ENCODE measurements at places on chromosomes 2 and 18.
A peak's percentile ranks its signal among the peaks of the same experiment; 100 is the strongest.

GRCh38 chr2:172931918-172932520 lies 143.6 kb upstream of the MAP3K20 start:
- peak; percentile 48 for DNase-seq

- no peak for DNase-seq
These were observed 127.0 kb downstream of the CELF4 start for GRCh38 chr18:37438417-37439180.

GRCh38 chr2:86372641-86373502 lies 35.4 kb upstream of the REEP1 start:
- DNase-seq: no peak

GRCh38 chr2:24342110-24342910 lies 18.0 kb downstream of the ITSN2 start:
- DNase-seq: no peak

DNA sequence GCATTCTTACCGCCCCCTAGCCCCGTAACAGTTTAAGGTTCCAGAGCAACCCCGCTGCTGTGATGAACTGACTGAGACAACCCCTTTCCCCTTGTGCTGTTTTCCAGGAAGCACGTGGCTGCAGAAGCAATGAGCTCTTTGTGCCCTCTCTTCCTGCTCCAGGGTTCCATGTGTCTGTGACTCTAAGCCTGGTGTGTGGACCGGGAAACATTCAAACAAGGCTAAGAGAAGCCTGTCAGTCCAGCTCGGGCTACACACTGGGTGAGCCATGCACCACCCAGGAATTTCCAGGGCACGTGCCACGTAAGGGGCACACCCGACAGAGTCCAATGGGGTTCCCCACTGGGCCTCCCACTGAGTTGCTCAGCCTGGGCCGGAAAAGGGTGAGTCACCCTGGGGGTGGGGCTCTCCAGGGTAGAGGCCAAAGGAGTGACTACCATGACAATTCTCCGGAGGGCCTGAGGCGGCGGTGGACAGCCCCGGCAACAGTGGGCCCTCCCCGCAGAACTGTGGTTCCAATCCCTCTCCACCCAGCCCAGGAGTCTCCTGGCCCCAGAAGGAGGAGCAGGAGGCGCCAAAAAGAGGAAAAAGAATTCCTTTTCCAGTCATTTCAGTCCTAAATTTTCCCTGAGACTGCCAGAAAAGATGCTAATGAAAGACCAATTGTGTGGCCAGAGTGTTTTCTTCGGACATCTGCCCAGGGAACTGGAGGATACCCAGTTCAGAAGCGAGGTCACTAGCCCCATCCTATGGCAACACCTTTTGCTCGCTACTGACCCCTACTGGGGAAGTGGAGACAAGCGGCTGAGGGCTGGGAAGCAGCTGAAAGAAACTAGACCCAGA lies 157.8 kb upstream of the SLC1A4 start:
- DNase-seq: peak; percentile 84

DNA sequence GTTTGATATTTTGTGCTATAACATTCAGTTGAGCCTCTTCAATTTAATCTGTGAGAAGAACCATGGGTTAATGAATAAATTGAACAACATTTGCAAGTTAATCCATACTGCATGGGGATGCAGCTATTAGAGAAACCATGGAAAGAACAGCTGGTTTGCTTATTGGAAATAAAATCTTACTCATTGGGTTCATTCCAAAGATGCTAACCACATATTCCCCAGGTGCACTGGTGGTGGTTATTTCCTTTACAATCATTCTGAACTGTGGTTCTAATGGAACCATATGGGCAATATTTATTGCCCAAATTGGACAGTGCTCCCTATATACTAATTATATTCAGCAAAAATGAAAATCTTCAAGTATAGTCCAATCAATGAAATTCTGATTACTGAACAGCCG lies 1200.4 kb upstream of the CDH2 start:
- DNase-seq: no peak

DNA sequence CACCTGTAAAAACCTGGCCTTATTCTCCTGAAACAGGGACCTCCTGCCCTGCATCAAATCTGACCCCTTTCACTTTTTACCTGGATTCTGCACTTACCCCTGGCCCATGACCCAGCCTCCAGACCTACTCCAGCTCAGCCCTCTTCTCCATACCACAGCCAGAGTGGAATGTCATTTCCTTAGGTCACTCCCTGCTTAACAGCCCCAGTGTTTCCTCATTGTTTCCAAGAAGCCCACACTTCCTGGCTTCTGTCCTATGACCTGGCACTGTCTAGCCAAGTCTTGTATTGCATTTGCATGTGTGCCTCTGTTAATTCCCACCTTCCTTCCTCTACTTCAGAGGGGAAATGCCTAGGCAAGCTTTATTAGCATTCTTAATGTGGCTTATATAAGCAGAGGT lies 51.4 kb upstream of the TRIB2 start:
- DNase-seq: no peak

DNA sequence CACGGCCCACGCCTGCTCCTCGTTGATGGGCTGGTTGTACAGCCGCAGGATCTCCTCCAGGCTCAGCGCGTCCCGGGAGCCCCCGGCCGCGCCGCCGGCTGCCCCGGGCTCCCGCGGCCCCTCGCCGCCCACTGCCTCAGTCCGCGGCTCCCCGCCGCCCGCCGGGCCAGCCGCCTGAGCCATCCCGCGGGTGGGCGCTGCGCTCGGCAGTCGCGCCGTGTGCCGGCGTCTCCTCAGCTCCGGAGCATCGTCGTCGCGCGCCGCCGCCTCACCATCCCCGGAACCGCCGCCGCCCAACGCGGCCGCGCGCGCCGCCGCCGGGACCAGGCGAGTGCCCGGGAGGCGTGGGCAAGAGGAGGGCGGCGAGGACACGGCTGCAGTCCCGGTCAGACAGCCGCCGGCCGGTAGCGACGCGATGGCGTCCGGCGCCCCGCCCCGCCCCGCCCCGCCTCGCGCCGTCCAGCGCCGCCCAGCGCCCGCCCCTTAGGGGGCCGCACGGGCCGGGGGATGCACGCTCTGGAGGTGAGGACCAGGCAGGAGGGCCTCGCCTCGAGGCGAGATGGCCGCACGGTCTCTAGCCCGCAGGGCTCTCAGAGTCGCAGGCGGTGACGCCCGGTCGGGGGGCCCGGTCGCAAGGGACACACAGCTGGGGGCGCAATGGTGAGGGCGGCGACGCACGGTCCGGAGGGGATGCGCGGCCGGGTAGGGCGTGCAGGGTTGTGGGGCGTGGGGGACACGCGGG lies at the start of gene SPIRE1:
SPIRE1 (minus strand) TSS at position 424 of the 742 bp plus-strand sequence; CDS start at position 183, 241 bp downstream.
- peak; percentile 33 for DNase-seq

GRCh38 chr2:7430869-7431641 lies 513.8 kb downstream of the RNF144A start:
- peak; percentile 53 for DNase-seq

- no peak for DNase-seq
These were observed 93.2 kb upstream of the FBXO11 start for GRCh38 chr2:47999512-47999911.

GRCh38 chr2:102418421-102418961 lies 4.5 kb upstream of the IL18RAP start:
- no peak for DNase-seq

GRCh38 chr2:28413152-28413898 lies 20.7 kb downstream of the FOSL2 start:
- no peak for DNase-seq

- DNase-seq: no peak
These were observed 419.3 kb upstream of the ACVR2A start for GRCh38 chr2:147425437-147426029.

GRCh38 chr18:68056936-68057335 lies 540.4 kb upstream of the DSEL start:
- DNase-seq: no peak

All from activated T-cell treated with anti-CD3 and anti-CD28 coated beads for 48 hours (primary cell).